Left cardiac atrium (tissue), 4 donors: ENCODE measurements at places on chromosomes 3 and 15.

GRCh38 chr3:102081572-102082289, 232.4 kb downstream of the NFKBIZ start:
- DNase-seq, result no peak

- DNase-seq, result no peak
Observed at GRCh38 chr3:114608293-114608692, 314.5 kb downstream of the TIGIT start.

DNA sequence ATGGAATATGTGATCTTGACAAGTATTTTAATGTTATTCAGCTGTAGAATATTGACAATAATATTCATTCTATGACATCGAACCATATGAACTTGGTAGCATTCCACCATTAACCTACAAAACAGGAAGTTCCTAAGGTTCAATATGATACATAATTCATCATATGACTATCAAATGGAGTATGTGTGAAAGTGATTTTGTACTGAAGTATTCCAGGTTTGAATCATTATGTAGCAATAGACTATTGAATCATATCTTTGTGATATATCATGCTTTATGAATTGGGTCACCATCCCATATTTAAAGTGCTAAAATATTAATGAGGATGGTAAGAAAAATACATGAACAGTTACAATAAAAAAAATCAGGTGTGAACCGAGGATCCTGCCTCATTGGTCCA, 95.1 kb downstream of the TP63 start:
- no peak for DNase-seq

DNA sequence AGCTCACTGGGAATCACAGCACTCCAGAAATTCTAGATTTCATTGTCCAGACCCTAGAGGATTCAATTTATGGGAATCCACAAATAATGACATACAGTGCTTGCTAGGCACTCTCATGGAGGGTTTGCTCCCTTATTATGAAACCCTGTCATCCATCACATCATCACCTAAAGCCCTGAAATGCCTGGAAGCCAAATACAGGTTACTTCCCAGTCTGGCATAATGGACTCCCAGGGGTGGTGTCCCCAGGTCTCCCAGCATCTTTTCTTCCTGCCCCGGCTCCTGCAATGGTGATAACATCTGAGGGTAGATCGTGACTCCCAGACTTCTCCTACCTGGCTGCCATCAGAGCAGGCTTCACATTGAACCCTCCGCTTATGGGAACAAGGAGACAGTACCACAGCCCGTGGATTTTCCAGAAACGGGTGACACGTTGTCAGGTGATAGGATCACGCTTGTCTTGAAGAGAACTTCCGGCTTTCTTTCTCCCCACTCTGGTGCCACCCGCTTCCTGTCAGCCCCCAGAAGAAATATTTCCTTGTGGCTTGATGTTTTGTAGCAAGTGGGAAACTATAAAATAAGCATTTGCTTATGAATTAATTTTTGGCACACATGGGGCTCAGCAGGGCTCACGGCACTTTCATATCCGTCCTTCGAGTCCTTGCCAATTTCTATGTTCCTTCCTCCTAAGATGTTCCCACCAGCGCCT, 238.7 kb upstream of the BHLHE40 start:
- DNase-seq, result peak; percentile 64

- no peak for DNase-seq
Observed at GRCh38 chr3:132265488-132265887, 51.7 kb upstream of the ACP3 start.

DNA sequence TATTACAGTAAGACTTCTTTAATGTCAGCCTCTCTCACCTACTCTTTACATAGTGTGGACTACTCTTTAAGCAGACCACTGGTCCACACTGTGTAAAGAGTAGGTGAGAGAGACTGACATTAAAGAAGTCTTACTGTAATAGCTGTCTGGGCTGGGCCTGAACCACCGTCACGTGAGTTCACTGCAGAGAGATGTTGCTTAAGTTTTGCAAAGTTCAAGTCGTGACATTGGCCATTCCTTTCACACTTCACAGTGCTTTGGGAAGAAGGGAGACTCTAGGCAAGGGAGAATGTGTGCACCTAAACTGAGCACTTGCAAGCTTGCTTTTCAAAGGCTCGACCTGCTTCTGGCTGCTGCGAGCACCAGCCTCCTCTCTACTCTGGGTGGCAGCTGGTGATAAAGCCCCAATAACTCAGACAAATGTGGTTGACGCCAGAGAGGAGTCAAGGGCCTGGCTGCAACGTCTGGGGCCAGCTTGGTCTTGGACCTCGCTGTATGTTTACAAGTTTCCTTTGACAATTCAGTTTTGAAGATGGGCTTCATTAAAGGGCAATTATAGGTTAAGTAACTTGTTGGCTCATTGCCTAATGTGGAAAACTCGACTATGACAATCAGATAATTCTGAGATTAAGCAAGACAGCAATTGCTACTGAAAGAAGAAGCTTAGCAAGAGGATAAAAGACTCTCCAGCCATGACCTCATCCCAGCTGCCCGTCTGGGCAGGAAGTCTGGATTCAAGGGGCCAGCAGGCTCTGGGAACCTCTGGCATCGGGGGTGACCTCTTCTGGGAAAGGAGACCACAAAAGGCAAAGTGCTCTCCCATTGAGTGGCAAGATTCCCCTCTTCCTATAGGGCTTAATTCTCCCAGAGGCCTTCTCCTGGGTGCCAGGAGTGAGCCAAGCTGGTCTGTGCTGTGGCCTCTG, 242.1 kb upstream of the TLE3 start:
- peak; percentile 45 for DNase-seq

DNA sequence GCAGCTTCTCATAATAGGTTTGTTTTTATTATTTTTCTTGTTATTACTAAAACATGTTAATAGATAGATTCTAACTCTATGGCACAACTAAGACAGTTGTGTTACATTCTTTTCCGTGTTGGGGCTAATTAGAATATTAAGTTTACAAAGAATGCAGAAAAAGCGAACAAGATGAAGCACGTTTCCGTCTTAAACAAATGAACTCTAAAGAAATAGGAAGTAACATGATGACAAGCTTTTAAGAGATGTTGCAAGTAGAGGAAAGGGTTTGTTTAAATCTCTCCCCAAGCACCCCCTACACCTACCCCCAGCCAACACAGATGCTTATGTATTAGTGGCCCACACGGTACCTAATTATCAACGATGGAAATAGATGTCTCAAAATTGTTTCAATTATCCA, 207.1 kb downstream of the TP63 start:
- no peak for DNase-seq

DNA sequence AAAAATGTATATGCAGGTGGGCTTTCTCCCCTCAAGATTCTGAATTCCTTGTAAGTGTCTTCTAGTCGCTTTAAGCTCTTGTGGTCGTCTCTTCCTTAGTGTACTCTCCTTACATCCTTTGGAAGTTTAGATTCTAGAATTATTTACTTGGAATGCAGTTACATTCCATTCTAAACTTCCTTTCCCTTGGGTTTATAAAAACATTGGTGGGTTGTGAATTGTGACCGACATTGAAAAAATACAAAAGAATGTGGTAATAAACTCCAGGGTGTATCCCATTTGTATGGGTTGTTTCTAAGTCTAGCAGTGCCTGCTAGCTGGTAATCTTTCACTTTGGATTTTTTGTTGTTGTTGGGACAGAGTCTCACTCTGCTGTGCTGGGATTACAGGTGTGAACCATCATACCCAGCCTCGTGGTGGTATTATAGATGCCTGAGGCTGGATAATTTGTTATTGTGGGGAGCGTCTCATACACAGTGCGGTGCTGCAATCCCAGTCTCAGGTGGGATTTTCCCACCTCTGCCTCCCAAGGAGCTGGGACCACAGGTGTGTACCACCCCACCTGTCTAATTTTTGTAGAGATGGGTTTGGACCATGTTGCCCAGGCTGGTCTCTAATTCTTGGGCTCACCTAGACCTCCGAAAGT, 9.1 kb downstream of the CHD2 start:
- no peak for DNase-seq

DNA sequence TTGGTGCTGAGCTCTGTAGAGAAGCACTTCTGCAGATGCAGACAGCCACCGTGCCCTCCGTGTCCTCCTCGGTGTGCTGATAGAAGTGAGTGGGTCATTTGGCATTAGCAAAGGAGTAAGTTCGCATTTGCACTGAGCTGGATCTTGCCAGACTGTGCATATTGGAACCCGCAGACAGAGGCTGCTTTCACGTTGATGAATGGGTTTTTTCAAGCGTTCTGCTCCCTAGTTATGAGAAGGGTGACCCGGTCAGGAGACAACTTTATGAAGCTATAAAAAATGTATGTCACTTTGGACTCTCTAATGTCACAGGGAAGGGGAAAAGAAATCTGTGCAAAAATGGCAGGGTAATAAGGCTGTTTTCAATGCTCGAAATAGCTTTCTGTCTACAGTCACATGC, 739.4 kb downstream of the MCTP2 start:
- DNase-seq, result no peak

DNA sequence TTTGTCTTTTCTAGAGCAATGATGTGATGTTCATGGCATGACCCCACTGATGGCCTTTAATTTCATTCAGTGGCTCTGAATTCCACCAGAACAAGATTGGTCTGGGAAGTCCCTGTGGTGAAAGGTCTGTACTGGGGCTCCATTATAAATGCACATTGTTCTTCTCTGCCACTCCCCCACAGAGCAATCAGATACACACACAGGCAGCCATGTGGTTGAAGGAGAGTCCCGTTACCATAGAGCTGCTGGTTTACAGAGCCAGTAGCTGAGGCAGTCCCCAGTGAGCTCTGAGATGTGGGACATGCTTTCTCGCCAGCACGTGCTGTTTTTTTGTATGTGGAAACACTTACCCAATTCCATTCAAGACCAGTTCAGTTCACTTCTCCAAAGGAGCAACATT, 172.7 kb upstream of the TRIM42 start:
- DNase-seq, result no peak

GRCh38 chr3:155428563-155428962, 135.1 kb upstream of the STRIT1 start:
- DNase-seq, result no peak

DNA sequence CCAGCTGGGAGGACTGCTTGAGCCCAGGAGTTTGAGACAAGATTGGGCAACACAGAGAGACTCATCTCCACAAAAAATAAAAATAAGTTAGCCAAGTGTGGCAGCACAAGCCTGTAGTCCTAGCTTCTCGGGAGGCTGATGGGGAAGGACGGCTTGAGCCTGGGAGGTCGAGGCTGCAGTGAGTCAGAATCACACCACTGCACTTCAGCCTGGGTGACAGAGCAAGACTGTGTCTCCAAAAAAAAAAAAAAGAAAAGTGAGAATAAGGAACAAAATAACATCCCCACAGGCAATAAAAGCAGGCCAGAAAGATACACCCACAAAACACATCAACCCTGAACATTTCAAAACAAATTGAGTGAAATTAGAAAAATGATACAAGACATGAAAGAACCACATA, 48.7 kb upstream of the OCA2 start:
- no peak for DNase-seq

GRCh38 chr3:46285931-46286619, 43.8 kb downstream of the CCR3 start:
- DNase-seq, result no peak

GRCh38 chr15:63971904-63972303, 74.4 kb downstream of the DAPK2 start:
- DNase-seq, result no peak

DNA sequence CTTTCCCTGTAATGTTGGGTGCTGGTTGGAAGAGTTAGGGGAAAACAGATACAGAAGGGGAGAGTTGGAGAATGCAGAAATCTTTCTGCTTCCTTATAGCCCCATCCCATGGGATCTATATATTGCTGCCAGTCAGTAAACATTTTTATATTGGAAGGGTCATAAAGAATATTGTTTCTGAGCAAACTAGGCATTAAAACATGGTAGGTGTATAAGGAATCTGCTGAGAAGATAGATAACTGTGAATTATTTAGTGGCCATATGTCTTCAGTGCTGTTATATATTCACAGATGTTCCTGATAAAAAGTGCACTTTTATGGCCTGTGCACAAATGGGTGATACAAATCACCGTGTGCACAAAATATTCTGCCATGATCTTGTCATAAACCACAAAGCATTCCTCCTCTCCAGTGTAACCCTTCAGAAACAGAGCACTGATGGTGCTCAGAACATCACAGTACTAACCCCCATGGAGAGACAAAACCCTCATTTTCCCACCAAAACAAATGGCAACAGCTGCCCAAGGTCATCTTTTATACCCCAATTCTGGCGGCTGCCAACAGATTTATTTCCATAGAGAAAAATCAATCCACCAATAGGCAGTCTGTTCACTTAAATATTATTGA, 269.3 kb downstream of the SLC9A9 start:
- DNase-seq, result no peak

DNA sequence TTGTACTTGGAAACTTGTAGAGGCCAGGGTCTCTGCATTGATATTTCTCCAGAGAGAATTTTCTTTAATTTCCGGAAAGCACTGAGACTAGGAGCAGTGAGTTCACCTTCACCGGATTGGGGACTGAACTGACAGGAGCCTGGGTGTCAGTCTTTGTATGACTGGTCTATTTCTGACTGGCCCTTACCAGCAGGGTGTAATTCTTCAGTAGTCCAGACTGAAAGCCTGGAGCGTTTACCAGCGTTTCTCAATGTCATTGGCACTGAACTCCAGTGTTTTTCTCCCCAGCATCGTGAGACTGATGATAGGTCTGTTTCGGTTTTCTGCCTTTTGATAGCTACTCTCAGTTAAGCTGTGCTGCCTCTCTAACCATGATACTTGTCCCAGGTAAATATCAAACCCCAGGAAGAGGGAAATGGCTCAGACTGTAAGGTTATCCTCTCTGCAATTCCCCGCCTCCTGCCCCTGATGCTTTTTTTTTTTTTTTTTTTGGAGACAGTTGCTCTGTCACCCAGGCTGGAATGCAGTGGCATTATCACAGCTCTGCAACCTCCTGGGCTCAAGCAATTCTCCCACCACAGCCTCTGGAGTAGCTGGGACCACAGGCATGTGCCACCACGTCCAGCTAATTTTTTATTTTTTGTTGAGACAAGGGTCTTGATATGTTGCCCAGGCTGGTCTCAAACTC, 103.6 kb downstream of the CACNA2D3 start:
- no peak for DNase-seq
